ENCODE measurements at places on chromosomes 1 and 21. TPM values are rescaled to one million over a fixed set of nuclear protein-coding genes. Genes with fewer than 3 reads are reported as not detected.

DNA sequence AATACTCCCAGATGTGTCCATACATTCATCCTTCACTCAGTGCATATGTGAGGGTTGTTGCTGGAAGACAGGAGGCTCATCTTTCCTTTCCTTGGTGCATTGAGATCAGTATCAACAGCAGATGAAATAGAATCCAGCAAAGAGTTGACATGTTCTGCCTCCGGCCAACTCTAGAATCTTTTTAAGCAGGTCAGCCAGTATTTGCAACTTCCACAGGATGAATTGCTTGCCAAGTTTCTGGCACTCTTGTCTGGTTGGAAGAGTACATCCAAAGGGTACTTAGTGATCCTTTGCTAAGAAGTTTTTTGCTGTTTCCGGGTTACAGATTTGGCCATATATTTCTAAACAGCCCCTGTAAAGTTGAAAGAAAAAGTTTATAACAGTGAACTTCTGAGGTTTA lies 21.1 kb downstream of the SYNC start:
- no peak for DNase-seq

- DNase-seq: no peak
Observed at GRCh38 chr1:44609412-44609767, 64.9 kb downstream of the TMEM53 start.

Gene SPOCD1
- 23.0 TPM for total RNA-seq

Gene OR6K3
- not detected for total RNA-seq

- no peak for DNase-seq
Observed at GRCh38 chr1:205286335-205286950, 35.1 kb downstream of the NUAK2 start.

GRCh38 chr1:56061824-56062223 lies 517.5 kb downstream of the PLPP3 start:
- no peak for DNase-seq

DNA sequence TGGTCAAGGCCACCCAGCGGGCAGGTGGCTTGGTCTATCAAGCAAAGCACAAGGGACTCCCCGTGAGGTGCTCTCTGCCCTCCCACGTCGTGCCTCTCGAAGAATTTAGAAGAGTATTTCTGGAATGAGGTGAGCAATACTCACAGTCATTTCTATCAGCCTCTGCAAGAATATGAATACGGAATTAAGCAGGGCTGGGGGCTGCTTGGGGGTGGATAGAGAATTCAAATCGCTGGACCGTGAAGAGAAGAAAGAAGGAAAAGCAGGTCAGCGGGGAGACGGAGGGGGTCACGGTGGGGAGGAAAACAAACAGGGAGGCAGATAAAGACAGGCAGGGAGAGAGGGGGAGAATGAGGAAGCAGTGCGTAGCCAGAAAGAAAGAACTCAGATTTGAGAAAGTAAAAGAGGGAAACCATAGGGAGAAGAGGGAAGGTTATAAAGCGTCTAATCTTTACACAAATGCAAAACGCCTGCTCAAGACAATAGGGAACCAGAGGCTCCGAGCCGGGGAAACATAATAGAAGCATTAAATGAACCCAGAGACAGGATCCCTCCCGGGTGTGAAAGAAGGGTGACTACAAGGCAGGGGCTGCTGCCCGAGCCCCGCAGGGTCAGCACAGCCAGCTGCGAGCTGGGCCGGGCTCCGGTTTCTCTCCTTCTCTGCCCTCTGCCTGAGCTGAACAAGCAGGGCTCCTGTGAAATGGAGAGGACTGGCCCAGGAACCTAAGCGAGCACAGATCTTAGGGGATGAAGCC lies 2.1 kb upstream of the EDN2 start:
- no peak for DNase-seq
